NCI-H1417 treated with DMSO at 0.1 percent for 48 hours (cell line): ENCODE measurements at places on chromosomes 2 and 18.

GRCh38 chr2:74427551-74427950, 6.0 kb downstream of the WDR54 start:
- no peak for DNase-seq

- no peak for DNase-seq
These were observed 12.5 kb downstream of the VAPA start for GRCh38 chr18:9926223-9926894.

DNA sequence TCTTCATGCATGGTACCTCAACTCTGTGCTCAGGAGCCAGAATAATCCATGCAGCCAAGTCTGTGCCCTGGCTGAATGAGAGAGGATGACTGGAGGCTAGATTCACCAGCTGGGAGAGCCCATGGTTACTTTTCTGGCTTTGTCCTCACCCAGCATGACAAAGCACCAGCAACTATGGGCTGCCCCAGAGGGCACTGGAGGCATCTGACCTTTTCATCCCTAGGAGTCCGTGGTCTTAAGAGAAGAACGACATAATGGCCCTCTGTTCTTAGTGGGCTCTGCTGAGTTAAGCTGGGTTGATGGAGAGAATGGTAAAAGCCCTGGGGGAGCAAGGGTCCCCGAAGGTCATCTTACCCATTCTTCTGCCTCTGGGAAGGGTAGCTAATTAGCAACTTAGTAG, 54.6 kb upstream of the TNP1 start:
- DNase-seq: no peak

- no peak for DNase-seq
These were observed 33.8 kb upstream of the NFATC1 start for GRCh38 chr18:79361766-79362522.

DNA sequence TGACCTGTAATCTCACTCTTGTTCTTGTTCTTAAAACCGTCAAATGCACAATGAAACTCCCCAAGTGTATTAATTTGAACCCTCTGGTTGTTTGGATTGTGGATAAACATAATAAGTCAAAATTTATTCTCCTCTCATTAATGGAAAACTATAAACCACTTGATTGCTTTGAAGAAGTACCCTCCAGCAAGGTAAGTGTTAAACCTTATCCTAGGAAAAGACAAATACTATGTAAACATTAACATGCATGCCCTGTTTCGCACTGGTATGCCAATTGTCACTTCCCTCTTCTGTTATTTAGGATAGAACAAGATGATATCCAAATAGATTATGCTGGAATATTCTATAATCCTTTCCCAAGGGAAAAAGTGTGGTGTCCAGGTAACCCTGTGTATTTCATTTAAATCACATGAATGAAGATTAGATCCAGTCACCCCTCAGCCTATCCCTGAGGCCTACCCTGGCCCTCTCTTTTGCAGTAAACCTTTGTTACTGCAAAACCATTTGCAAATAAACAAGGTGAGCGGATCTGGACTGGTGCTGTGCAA, 1.3 kb downstream of the ADI1 start:
- no peak for DNase-seq

DNA sequence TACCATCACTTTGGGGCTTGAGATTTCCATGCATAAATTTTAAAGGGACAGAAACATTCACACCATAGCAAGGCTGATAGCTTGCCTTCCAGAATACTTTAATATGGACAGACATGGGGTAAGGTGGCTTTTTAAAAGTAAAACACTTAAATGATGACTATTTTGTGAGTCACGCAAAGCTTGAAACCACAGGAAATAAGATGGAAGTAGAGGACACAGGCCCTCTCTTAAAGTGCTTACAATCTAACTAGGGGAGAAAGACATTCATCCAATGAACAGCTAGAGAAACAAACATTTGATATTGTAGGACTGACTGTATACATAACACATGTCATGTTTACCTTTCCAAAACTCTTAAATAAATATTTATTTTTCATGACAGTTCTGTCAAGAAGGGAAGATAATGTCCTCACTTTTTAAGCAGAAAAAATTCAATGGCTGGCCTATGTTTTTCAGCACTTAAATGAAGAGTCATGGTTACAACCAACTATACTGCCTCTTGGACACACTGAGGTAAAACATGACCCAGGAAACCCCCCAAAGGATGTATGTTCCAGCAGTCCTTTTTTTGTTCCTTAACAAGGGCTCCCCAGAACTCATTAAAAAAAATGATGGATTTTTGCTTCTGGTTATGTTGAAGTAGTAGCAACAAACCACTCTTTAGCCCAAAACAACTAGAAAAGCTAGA, 120.0 kb upstream of the RBMS1 start:
- no peak for DNase-seq

DNA sequence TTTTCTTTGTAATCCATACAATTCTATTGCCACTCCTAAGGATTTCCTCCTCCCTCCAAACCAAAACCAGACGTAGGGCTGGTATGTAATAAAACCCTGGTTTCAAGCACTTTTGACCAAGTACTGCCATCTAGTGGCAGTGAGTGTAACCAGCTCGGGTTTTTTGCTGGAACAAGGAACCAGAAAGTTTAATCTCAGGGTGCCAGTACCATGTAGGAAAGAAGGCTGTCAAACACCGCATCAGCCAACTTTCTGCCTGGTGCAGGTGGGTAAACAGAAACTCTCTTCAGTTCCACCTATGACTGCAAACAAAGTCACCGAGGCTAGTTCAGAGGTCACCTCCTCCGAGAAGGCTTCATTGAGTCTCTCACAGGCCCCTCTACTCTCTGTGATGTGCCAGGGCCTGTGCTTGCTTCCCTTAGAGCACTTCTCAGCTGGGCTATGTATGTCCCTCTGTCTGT, 10.2 kb upstream of the THNSL2 start:
- no peak for DNase-seq

DNA sequence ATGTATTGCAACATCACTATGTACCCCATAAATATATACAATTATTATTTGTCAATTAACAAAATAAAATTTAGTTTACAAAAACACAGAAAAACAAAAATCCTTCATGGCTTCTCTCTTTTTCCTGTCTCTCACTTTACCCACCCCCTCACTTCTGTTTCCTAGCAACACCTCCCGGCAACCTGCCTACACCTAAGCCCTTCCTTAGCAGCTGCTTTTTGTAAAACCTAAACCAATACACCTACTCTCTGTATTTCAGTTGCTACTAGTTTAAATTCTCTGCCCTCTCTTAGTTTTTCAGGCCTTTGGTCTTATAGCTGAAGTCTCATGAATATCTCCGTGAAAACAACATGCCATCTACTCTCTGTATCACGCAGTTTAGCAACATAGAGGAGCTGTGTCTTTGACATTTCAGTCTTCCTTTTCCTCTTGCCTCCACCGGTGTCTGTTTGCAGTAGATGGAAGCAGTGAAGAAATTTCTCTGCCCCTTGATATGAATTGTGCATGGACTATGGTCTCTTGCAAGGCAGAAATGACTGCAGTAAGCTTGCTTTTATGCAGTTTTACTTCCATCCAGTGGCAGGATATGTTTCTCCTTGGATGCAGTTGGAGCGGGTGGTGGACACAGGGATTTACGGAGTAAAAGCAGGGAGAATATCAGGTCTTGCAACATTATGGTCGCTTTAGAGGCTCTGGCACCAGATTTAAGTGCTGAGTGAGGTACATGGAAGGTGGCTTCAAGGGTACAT, 42.0 kb upstream of the ZDBF2 start:
- DNase-seq: peak; percentile 79

- no peak for DNase-seq
These were observed 20.9 kb downstream of the MAP4K3 start for GRCh38 chr2:39416140-39416539.

GRCh38 chr2:168034616-168035015, 212.8 kb downstream of the STK39 start:
- no peak for DNase-seq

GRCh38 chr18:70234667-70235459, 29.4 kb upstream of the RTTN start:
- no peak for DNase-seq

DNA sequence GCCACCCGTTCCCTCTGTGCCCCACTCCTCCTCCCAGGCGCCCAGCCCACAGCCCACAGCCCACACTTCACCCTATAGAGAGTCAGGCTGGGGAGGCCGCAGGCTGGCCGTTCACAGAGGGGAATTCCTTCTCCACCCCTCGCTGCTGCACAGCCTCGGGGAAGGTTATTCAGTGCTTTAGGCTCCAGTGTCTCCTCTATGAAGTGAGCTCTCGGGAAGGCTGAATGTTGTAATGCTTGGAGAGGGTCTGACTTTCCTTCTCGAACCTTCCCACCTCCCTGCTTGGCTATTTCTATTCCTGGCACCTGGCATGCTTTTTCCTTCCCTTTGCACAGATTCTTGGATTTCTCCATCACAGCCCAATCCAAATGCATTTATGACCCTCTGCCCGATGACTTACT, 62.5 kb upstream of the SMAD7 start:
- DNase-seq: no peak

- DNase-seq: no peak
These were observed 288.5 kb upstream of the SLC8A1 start for GRCh38 chr2:40740419-40740818.

GRCh38 chr2:105320651-105321215, 8.8 kb downstream of the TGFBRAP1 start:
- no peak for DNase-seq

DNA sequence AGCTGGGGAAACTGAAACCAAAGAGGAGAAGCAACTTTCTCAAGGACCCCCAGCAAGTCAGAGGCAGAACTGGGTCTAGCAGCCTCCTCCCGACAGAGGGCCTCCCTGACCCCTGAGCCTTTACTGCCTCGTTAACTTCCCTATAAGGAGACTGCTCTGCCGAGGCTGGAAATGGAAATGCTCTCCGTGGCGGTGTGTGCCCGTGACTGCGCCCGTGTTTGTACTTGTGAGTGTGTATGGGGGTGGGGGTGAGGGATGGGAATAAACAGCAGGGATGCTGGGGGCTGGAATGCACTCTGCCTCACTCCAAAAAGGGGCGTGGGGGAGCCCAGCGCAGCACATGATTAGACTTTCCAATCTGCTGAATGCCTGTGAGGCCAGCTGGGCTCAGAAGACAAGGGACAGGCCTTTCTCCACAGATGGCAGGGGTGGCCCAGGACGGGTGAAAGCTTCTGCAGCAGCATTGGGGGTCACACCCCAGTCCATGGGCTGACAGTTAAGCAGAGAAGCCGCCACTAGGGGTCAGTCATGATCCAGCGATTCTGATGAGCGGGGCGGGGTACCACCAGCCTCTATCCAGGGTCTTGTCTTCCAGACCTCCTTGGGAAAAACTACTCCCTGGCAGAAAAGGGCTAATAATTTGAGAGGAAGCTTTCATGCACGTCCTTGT, 26.8 kb downstream of the MPHOSPH10 start:
- DNase-seq: no peak

GRCh38 chr18:36315736-36316135, 18.2 kb downstream of the FHOD3 start:
- DNase-seq: no peak
